ENCODE measurements at places on chromosomes 1 and 21.

DNA sequence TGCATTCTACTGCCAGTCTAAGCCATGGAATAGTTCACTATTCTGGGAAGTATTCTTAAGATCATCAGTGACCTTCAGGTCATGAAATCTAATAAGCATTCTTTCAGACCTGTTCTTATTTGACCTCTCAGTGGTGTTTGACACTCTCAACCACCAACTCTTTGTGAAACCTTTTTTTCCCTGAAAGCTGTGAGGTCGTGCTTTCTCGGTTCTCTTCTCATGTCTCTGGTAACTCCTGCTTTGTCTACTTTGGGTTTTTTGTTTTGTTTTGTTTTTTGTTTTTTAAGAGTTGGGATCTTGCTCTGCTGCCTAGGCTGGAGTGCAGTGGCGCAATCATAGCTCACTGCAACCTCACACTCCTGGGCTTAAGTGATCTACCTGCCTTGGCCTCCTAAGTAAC is 56.3 kb downstream of the POU2F1 start:
- no peaks in the 10 kb centered on the region for H3K27me3 ChIP-seq
- H3K4me3 ChIP-seq = no peak overlapping the region
- DNase-seq = no peak
- H3K36me3 ChIP-seq = peaks cover 3% of the 10 kb centered on the region

DNA sequence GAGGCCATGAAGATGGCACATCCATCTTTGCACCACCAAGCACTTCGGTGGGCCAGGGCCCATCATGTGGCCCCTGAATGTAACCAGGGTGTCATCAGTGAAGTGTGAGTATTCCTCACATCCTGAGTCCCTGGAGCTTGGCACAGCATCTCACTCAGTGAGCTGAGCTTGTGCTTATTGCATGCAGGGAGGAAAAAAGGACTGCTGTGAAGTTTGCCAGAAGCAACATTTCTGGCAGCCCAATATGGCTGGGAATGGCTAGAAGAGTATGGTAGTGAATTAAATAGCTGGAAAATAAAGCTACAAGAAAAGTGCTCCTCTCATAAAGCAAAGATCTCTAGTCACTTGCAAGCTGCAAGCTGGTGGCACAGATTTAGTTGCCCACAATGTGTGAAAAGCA is 109.3 kb downstream of the TNFSF18 start:
- DNase-seq = no peak
- peaks cover 7% of the 10 kb centered on the region for H3K4me1 ChIP-seq
- no peaks in the 10 kb centered on the region for H3K27me3 ChIP-seq
- H3K27ac ChIP-seq = no peak overlapping the region
- no peak overlapping the region for H3K4me3 ChIP-seq
- H3K36me3 ChIP-seq = no peaks in the 10 kb centered on the region

DNA sequence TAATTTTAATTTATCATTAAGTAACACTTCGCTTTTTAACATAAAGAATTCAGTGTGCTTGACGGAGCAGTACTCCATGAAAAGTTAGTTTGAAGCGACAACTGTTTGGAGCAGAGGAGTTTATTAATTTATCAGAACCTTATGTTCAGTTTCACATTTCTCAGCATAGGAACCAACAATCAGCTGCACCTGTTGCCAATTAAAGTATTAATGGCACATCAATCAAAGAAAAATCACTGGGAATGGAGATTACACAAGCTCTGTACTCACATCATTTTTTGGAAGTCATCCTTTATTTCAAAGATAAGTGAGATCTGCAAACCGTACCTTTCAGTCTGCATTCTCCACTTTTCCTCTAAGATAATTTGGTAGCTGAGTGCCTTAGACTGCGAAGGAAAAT is 344.6 kb downstream of the LMO4 start:
- no peaks in the 10 kb centered on the region for H3K4me1 ChIP-seq
- H3K4me3 ChIP-seq = no peak overlapping the region
- H3K36me3 ChIP-seq = no peaks in the 10 kb centered on the region
- no peaks in the 10 kb centered on the region for H3K27me3 ChIP-seq
- H3K27ac ChIP-seq = no peak overlapping the region

DNA sequence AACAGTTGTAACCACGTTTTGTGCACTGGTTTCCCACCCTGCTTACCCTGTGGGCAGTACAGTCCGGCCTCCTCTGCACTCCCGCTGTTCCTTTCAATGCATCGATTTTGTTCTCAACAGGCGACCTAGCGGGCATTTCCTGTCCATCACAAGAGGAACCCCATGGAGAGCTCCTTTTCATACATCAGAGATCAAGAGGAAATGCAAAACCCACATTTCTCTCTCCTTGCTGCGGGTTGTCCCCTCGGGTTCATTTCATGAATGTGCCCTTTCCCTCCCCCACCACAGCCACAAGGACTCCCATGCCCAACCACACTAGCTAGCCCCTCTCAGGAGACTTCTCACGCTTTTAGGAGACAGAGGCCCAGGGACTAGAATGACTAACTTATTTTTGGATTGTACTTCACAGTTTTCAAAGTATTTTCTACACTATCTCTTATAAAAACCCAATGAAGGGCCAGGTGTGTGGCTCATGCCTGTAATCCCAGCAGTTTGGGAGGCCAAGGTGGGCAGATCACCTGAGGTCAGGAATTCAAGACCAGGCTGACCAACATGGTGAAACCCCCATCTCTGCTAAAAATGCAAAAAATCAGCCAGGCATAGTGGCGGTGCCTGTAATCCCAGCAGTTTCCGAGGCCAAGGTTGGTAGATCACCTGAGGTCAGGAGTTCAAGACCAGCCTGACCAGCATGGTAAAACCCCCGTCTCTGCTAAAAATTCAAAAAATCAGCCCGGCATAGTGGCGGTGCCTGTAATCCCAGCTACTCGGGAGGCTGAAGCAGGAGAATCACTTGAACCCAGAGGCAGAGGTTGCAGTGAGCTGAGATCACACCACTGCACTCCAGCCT is 18.4 kb downstream of the ATP1A4 start:
- DNase-seq = peak; percentile 17
- H3K27ac ChIP-seq = no peak overlapping the region
- no peaks in the 10 kb centered on the region for H3K36me3 ChIP-seq

GRCh38 chr1:89354205-89354604 is 9.7 kb upstream of the GBP6 start:
- H3K27me3 ChIP-seq = no peaks in the 10 kb centered on the region
- H3K4me3 ChIP-seq = no peak overlapping the region
- no peak overlapping the region for H3K27ac ChIP-seq
- H3K36me3 ChIP-seq = no peaks in the 10 kb centered on the region
- no peak for DNase-seq

DNA sequence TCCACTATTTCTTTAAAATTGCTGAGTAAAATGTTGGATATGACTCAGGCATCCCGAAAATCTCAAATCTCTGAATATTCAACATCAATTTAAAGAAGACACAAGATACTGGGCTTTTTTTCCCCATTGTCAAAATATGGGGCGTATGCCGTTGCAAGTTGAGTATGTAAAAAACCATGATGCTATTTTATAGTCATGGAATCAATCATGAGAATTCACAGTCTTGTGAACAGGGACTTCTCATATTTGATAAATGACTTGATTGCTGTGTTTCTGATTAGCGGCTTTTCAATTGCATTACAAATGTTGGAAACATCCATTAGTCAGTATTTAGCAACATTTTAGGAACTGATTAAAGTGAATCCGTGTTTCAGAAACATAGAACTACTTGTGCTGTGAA is 45.3 kb downstream of the SETD4 start:
- DNase-seq = no peak
- H3K4me1 ChIP-seq = no peaks in the 10 kb centered on the region
- H3K4me3 ChIP-seq = no peak overlapping the region
- no peak overlapping the region for H3K27ac ChIP-seq

DNA sequence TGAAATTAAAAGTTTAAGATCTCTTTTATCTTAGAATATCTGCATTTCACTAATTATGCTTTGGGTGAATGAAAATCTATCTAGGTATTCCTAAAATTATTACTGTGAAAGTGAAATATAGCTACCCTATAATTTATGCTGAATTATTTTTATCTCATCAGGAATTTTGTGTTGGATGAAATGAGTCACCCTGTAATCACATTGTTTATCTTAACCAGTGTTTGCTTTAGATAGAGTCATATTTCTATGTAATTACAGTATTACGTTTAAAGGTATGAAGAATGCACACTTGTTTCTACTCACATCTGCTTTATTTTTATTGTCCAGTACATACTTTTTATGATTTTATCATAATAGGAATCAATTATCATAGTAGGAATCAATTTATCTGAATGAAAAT is 249.2 kb downstream of the NCAM2 start:
- DNase-seq = no peak
- no peaks in the 10 kb centered on the region for H3K27me3 ChIP-seq
- H3K36me3 ChIP-seq = no peaks in the 10 kb centered on the region
- H3K27ac ChIP-seq = no peak overlapping the region
- H3K4me3 ChIP-seq = no peak overlapping the region

DNA sequence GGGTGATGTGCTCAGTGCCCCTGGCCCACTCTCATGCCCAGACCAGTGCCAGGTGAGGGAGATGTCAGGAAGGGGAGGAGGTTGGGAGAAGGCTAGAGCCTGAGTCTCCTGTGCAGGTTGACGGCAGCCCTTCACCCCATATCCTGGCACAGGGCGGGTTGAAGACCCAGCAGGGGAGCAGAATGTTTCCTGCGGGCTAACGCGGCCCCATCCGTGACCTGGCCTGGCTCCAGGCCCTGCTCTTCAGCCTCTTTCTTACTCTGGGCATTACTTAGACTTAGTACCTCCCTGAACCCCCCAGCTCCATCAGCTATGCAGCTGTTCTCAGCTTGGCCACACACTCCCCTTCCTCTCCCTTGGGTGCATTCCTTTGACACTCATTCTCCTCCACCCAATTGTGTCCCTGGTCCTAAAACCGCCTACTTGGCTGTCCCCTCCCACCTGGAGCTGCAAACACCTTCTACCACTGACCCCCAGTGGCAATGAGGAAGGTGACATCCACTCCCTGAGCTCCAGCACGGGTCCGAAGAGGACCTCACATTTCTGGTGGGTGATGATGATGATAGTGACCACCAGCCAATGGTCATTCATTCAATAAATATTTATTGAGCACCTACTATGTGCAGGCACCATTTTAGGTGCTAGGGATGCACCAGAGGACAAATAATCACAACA is 179.0 kb downstream of the PTPRU start:
- H3K36me3 ChIP-seq = no peaks in the 10 kb centered on the region
- H3K27me3 ChIP-seq = no peaks in the 10 kb centered on the region
- H3K4me1 ChIP-seq = no peaks in the 10 kb centered on the region
- H3K4me3 ChIP-seq = no peak overlapping the region
- no peak overlapping the region for H3K27ac ChIP-seq

- no peak for DNase-seq
- H3K4me3 ChIP-seq = no peak overlapping the region
- no peak overlapping the region for H3K27ac ChIP-seq
- no peaks in the 10 kb centered on the region for H3K4me1 ChIP-seq
These were observed 77.9 kb upstream of the LPGAT1 start for GRCh38 chr1:211908453-211908852.

GRCh38 chr1:232805269-232806185 is at the start of gene MAP10:
Gene MAP10 (plus strand): TSS chr1:232805416. CDS start chr1:232805450, 34 bp downstream.
- DNase-seq = peak; percentile 79
- H3K4me3 ChIP-seq = peak within 1 kb of the TSS; percentile 77
- peaks cover 15% of the 10 kb centered on the region for H3K4me1 ChIP-seq
- no peaks in the 10 kb centered on the region for H3K36me3 ChIP-seq
- H3K27ac ChIP-seq = peak within 1 kb of the TSS; percentile 46

DNA sequence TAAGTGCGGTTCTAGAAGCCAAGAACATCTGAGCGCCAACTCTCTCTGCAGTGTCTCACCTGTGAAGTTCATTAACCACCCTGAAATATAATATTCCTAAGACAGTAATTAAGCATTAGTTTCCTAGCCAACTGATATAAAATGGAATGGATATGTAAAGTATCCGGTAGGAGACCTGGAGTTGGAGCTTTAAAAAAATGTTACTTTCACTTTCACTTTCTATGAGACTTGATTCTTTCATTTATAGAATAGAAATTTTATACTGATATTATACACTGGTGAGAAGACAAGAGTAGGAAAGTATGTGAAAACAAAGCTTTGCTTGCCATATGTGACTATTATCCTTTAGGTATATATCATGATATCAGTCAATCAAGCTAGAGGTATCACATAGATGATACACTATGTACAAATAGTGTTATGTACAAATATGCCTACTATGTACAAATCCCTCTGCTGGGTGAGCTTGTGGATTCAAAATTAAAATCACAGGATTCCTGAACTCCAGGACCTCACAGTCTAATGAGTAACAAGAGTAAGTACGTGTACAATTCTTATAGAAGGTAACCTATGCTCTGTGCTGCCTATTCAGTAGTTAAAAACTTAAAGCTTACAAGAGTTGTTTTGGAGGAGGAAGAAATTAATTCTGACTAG is 934.2 kb downstream of the TTLL7 start:
- H3K27ac ChIP-seq = no peak overlapping the region
- H3K36me3 ChIP-seq = no peaks in the 10 kb centered on the region
- DNase-seq = no peak
- no peak overlapping the region for H3K4me3 ChIP-seq

DNA sequence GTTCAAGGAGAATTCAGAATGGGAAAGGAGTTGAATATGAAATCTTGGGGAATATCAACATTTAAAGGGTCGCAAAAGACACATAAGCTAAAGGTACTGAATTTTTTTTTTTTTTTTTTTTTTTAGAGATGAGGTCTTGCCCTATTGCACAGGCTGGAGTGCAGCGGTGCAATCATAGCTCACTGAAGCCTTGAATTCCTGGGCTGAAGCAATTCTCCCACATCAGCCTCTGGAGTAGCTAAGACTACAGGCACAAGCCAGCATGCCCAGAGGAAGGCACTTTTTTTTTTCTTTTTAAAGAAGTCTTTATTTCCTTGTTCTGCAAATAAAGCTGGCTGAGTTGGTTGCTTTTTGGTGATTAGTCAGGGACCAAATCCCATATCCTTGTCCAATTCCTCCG is 44.1 kb upstream of the RAB3GAP2 start:
- DNase-seq = no peak
- H3K27ac ChIP-seq = no peak overlapping the region
- no peaks in the 10 kb centered on the region for H3K36me3 ChIP-seq
- no peaks in the 10 kb centered on the region for H3K4me1 ChIP-seq
- H3K27me3 ChIP-seq = no peaks in the 10 kb centered on the region
- no peak overlapping the region for H3K4me3 ChIP-seq

DNA sequence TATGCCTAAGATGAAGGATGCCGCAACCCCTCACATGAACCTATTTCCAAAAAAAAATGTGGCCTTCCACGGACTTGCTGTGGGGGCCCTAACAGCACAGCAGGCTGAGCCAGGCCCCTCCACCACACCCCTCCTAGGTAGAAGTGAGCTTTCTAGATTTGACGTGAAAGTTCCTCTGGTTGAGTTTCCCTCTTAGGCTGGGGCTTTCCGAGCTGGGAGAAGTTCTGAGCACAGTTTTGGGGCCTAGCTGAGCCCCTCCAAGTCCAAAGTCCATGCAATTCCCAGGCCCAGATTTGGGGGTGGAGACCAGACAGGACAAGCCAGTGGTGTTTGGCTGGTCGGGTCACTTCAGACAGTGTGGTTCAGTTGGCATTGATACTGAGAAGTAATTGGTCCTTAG is 13.8 kb upstream of the PHLDA3 start:
- DNase-seq = peak; percentile 13
- no peaks in the 10 kb centered on the region for H3K27me3 ChIP-seq
- no peak overlapping the region for H3K4me3 ChIP-seq
- peaks cover 7% of the 10 kb centered on the region for H3K36me3 ChIP-seq
- H3K4me1 ChIP-seq = peaks cover 14% of the 10 kb centered on the region

GRCh38 chr1:64171797-64172281 is 31.6 kb upstream of the UBE2U start:
- H3K36me3 ChIP-seq = peaks cover 3% of the 10 kb centered on the region
- no peak overlapping the region for H3K4me3 ChIP-seq
- no peaks in the 10 kb centered on the region for H3K27me3 ChIP-seq
- no peak for DNase-seq
